ENCODE measurements at places on chromosomes 2 and 18.

DNA sequence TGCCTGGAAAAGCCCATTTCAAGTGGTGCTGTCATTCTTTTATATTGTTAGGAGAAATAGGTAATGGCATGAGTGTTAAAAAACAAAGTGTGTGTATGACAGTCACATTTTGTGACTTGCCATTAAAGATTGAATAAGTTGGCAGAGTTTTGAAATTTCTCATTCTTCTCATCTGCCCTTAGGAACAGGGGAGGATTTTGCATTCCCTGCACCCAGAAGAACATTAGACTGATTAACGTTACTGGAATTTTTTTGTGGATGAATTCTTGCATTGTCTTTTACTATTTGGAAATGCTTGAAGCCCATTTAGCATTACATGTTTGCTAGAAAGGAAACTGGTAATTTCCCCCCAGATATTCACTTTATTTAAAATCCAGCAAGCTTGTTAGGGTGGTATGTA, 162.2 kb downstream of the BABAM2 start:
- no peak for DNase-seq

GRCh38 chr2:20091305-20091991, 40.0 kb upstream of the LAPTM4A start:
- no peak for DNase-seq

- no peak for DNase-seq
Observed at GRCh38 chr2:217880891-217881290, 121.9 kb downstream of the TNS1 start.

- no peak for DNase-seq
Observed at GRCh38 chr2:29112379-29112778, 2.8 kb upstream of the CLIP4 start.

DNA sequence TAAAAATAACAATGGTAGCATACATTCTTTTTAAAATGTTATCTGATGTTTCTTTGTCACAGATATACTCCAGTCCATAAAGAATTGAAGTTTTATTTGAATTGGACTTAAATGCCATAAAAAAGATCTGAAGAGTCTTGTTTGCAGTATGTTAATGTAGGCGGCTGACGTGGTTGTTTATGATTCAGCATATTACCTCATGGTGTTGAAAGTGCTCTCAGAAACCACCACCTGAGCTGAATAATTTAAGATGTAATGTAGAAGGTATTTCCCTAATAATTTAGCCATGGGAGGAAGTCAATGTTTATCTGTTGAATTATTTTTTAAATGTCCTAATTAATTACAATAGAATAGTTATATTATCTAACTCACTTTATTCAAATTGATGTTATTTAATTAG, 58.6 kb upstream of the CHN1 start:
- DNase-seq, result no peak

DNA sequence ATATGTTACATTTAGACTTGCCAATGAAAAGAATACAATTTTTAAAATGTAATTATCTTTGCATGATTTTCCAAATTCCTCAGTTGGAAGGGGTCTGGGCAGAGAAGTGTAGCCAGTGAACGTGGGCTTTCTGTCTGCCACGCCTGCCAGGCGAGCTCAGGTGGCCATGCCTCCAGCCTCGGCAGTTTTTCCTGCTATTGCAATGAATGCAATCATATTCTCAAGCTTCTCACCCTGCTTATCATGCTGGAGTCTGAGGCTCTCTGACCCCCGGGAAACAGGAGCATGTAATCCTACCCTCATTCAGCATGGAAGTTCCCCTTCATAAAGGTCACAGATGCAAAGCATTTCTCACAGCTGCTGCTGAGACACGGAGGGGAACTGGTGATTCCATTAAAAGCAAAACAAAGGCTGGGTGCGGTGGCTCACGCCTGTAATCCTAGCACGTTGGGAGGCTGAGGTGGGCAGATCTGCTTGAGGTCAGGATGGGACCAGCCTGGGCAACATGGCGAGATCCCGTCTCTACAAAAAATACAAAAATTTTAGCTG, 154.8 kb downstream of the MBP start:
- no peak for DNase-seq

Data from cortex of kidney (tissue), 1 donor.